ENCODE measurements at places on chromosomes 7 and 10. TPM values are rescaled to one million over a fixed set of nuclear protein-coding genes. Genes with fewer than 3 reads are reported as not detected.

The UNC5B gene
- not detected for total RNA-seq

The EVX1 gene
- total RNA-seq: not detected

DNA sequence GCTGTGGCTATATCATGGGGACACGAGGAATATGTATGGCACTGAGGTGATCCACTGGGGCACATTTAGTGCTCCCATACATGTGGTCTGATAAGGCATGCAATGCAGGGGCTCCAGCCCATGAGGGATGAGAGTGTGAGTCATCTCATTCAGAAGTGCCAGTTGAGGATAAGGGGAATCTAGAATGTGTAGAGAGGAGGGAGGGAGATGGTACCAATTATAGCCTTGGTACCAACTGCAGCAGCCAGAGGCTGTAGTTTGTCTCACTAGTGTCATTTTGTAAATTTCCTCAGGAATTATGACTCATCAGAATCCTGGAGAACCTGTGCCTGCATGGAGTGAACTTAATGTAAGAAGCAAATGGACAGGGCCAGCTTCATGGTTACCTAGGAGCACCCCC lies 46.2 kb downstream of the LAMB4 start:
- DNase-seq: no peak
- no peak overlapping the region for H3K27ac ChIP-seq
- H3K27me3 ChIP-seq: peaks cover 6% of the 10 kb centered on the region

- H3K4me3 ChIP-seq: no peak overlapping the region
- peaks cover 2% of the 10 kb centered on the region for H3K36me3 ChIP-seq
- H3K27me3 ChIP-seq: peaks cover 5% of the 10 kb centered on the region
- H3K4me1 ChIP-seq: no peaks in the 10 kb centered on the region
- H3K27ac ChIP-seq: no peak overlapping the region
- no peak for DNase-seq
Measured at GRCh38 chr7:22932896-22933295, 81.0 kb downstream of the HYCC1 start.

- DNase-seq: no peak
- peaks cover 6% of the 10 kb centered on the region for H3K4me1 ChIP-seq
- H3K36me3 ChIP-seq: no peaks in the 10 kb centered on the region
- H3K4me3 ChIP-seq: no peak overlapping the region
- H3K27me3 ChIP-seq: no peaks in the 10 kb centered on the region
Measured at GRCh38 chr10:68871731-68872342, 29.3 kb upstream of the DDX50 start.

The PTPN20 gene
- total RNA-seq: 2.5 TPM

DNA sequence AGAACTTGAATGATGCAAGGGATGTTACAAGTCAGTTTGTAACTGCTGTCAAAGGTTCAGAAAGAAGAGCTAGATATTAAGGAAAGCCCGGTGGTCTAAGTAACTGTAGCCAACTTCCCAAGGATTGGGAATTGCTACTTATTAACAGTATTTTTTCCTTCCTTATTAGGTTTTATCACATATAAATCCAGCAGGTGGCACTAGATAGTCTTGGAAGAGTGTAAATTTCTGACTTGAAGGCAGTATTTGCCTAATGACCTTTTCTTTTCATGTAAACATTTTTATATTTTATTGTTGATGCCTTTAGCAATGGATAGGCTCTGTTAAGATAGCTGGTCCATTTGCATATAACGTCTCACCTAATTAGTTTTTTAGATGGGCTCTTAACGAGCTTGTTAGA lies 51.2 kb downstream of the ANLN start:
- no peak for DNase-seq
- H3K36me3 ChIP-seq: peaks cover 31% of the 10 kb centered on the region
- no peaks in the 10 kb centered on the region for H3K27me3 ChIP-seq
- H3K4me3 ChIP-seq: no peak overlapping the region
- H3K27ac ChIP-seq: no peak overlapping the region
- peaks cover 4% of the 10 kb centered on the region for H3K4me1 ChIP-seq

- no peaks in the 10 kb centered on the region for H3K27me3 ChIP-seq
- peak overlapping the region; percentile 84 for H3K27ac ChIP-seq
- no peaks in the 10 kb centered on the region for H3K36me3 ChIP-seq
- peak; percentile 21 for DNase-seq
- peak overlapping the region; percentile 63 for H3K4me3 ChIP-seq
Measured at GRCh38 chr7:101740981-101741725, 76.3 kb upstream of the CUX1 start.

- H3K27ac ChIP-seq: no peak overlapping the region
- H3K36me3 ChIP-seq: no peaks in the 10 kb centered on the region
- peaks cover 14% of the 10 kb centered on the region for H3K4me1 ChIP-seq
- H3K4me3 ChIP-seq: no peak overlapping the region
- H3K27me3 ChIP-seq: peaks cover 10% of the 10 kb centered on the region
Measured at GRCh38 chr10:92757711-92758104, 68.0 kb downstream of the HHEX start.

The VAX1 gene
- total RNA-seq: not detected

The MYPN gene
- not detected for total RNA-seq

GRCh38 chr7:132206594-132206993 lies 369.7 kb downstream of the PLXNA4 start:
- no peak overlapping the region for H3K4me3 ChIP-seq
- no peak for DNase-seq
- no peaks in the 10 kb centered on the region for H3K27me3 ChIP-seq
- H3K4me1 ChIP-seq: no peaks in the 10 kb centered on the region
- no peak overlapping the region for H3K27ac ChIP-seq

GRCh38 chr10:69413221-69413865 lies 3.4 kb downstream of the TACR2 start:
- H3K4me1 ChIP-seq: peaks cover 5% of the 10 kb centered on the region
- H3K4me3 ChIP-seq: no peak overlapping the region
- H3K36me3 ChIP-seq: no peaks in the 10 kb centered on the region
- H3K27me3 ChIP-seq: peaks cover 1% of the 10 kb centered on the region
- DNase-seq: no peak
- H3K27ac ChIP-seq: no peak overlapping the region

The AKR1B15 gene
- total RNA-seq: not detected

DNA sequence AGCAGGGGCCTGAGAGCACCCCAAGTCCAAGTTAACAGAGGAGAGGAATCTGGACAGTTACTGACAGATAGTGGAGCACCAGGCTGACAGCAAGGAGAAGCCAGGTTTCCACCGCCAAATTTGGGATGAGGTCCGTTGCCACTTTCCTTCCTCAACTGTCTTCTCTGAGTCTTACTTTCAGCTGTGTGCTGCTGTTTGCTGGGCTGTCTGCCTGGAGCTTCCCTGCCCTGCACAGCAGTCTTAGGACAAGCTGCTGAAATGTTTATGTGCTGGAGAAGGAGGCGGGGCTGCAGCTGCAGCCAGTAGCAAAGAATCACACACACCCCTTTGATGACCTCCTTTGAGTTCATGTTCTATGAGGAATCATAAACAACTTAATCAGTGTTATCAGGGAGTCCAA lies 17.4 kb upstream of the CYP3A7 start:
- no peaks in the 10 kb centered on the region for H3K36me3 ChIP-seq
- H3K4me1 ChIP-seq: peaks cover 4% of the 10 kb centered on the region
- no peak for DNase-seq
- H3K27ac ChIP-seq: no peak overlapping the region
- no peak overlapping the region for H3K4me3 ChIP-seq

The CTAGE8 gene
- total RNA-seq: 2.1 TPM

DNA sequence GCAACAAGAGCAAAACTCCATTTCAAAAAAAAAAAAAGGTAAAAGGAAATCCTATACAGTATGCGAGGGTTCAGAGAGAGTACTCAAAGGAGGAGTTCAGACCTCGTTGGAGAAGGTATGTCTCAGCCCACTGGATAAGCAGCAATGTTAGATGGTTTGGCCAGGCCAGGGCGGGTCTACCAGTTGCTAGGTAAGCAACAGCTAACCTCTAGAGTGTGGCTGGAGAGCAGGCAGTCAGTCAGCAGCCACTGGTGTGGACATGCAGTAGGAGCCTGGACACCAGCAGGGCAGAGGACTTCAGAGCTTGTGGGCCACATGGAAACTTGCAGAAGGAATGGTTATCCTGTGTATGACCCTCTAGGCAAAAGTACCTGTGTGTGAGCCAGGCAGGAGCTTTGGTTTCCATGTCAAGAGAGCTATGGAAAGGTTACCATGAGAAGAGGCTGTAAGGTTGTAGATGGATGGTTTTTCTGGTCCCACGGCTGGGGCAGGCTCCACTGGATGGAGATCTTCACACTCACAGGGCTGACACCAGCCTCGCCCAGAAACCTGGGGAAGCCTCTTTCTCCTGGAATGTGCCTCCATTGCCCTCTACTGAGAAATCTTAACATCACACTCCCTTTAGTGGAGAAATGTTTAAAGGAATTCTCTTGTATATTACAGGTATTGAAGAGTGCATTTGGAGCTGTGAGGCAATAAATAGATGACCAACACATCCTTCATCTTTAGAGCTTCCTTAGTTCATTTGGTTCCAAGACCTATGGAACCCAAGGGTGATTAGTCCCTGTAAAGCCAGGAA lies 63.6 kb downstream of the CCDC186 start:
- no peaks in the 10 kb centered on the region for H3K36me3 ChIP-seq
- DNase-seq: no peak
- H3K4me3 ChIP-seq: no peak overlapping the region
- peaks cover 33% of the 10 kb centered on the region for H3K27me3 ChIP-seq

GRCh38 chr7:6675807-6676405 lies 30.8 kb downstream of the ZNF12 start:
- H3K27me3 ChIP-seq: no peaks in the 10 kb centered on the region
- no peak overlapping the region for H3K27ac ChIP-seq
- H3K4me1 ChIP-seq: no peaks in the 10 kb centered on the region
- DNase-seq: no peak

The UPK3BL1 gene
- 10.6 TPM for total RNA-seq

The EIF3A gene
- 164 TPM for total RNA-seq

GRCh38 chr10:62658516-62658915 lies 146.0 kb upstream of the ADO start:
- H3K4me1 ChIP-seq: peaks cover 28% of the 10 kb centered on the region
- H3K36me3 ChIP-seq: no peaks in the 10 kb centered on the region
- H3K4me3 ChIP-seq: no peak overlapping the region
- no peak overlapping the region for H3K27ac ChIP-seq
- H3K27me3 ChIP-seq: peaks cover 5% of the 10 kb centered on the region
- no peak for DNase-seq

The TEX47 gene
- not detected for total RNA-seq

The ERVW-1 gene
- total RNA-seq: not detected

GRCh38 chr10:133274751-133275683 lies 1.7 kb downstream of the ADAM8 start:
- no peaks in the 10 kb centered on the region for H3K27me3 ChIP-seq
- peaks cover 18% of the 10 kb centered on the region for H3K4me1 ChIP-seq
- peaks cover 42% of the 10 kb centered on the region for H3K36me3 ChIP-seq
- peak overlapping the region; percentile 84 for H3K27ac ChIP-seq
- DNase-seq: peak; percentile 70

GRCh38 chr10:60236869-60237524 lies 152.7 kb downstream of the ANK3 start:
- no peaks in the 10 kb centered on the region for H3K36me3 ChIP-seq
- H3K4me1 ChIP-seq: peaks cover 28% of the 10 kb centered on the region
- H3K27me3 ChIP-seq: no peaks in the 10 kb centered on the region
- DNase-seq: peak; percentile 24

The KDM7A gene
- 12.5 TPM for total RNA-seq

DNA sequence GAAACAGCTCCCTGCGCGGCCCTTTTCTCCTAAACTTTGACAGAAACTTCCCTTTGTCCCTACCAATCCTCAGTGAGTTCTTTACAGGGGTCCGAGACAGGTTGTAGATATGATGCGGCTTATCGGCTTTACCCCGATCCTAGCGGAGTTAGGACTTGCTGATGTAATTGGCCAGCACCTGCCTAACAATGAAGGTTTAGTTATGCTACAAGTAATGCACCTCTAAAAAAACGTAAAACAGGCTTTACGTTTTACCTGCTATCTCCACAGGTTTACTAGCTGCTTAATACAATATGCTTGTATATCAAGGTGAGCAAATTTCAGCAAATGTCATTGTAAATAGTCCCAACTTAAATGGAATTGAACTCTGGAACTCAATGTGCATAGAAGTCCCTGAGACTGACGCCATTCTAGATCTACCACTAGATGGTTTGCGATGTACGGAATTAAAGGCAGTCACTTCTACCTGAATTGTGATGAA lies 697 bp upstream of the SNX13 start:
- peaks cover 38% of the 10 kb centered on the region for H3K4me1 ChIP-seq
- H3K4me3 ChIP-seq: peak overlapping the region; percentile 97
- peaks cover 15% of the 10 kb centered on the region for H3K27me3 ChIP-seq
- H3K27ac ChIP-seq: peak overlapping the region; percentile 65

The IGFBP1 gene
- total RNA-seq: not detected

DNA sequence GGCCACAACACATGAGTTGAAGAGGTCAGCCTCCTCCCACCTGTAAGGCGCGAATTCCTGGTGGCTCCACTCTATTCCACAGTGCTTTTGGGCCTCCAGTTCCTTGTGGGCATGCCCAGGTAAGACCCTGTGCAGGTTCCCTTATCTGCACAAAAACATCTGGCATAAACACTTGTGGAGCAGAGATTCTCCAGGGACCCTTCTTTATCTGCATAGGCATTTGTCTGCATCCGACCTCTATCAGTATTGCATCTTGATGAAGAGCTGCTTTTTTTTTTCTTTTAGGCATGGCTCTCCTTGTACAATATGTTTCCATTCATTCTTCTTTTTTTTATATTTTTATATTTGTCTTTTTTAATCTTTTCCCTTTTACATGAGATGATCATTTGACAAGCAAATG lies 58.4 kb downstream of the ANKMY2 start:
- no peaks in the 10 kb centered on the region for H3K4me1 ChIP-seq
- no peak overlapping the region for H3K4me3 ChIP-seq
- H3K36me3 ChIP-seq: no peaks in the 10 kb centered on the region
- no peak overlapping the region for H3K27ac ChIP-seq
- no peaks in the 10 kb centered on the region for H3K27me3 ChIP-seq
- DNase-seq: no peak

- no peak overlapping the region for H3K4me3 ChIP-seq
- no peaks in the 10 kb centered on the region for H3K36me3 ChIP-seq
- no peaks in the 10 kb centered on the region for H3K27me3 ChIP-seq
Measured at GRCh38 chr10:131842351-131843088, 58.3 kb upstream of the PPP2R2D start.

DNA sequence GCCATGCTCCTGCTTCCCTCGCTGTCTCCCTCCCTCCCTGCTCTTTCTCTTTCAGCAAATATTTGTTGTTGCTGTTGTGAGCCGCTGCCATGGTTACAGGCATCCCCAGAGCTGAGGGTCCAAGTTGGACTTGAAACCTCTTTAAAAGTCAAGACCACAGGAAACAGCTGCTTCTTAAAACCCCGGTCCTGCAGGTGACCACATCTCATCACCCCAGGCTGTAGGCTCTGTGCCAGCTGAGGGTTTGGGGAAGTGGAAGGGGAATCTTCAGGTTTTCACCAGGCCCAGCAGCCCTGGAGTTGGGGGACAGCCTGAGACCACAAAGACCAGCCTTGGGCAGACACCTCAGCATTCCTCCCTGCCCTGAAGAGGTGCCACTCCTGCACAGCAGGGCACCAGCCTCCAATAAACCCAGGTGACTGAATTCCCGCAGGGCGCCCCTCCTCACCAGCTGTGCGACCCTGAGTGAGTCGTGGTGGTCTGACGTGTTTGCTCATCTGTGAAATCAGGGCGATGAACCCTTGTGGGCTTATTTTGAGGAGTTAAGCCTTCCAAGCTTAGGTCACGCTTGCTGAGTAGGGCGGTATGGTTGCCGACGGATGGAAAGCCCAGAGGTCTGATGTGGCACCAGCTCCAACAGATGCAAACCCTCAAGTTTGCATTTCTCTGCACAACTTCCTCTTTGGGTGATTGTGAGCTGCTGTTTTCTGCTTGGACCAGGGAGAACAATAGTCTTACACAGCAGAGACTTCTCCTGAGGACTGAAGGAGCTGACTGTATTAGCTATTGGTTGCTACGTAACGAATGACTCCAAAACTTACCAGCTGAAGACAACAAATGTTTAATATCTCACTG lies 24.8 kb downstream of the NPTX2 start:
- no peak for DNase-seq
- no peaks in the 10 kb centered on the region for H3K4me1 ChIP-seq
- H3K27ac ChIP-seq: no peak overlapping the region
- no peaks in the 10 kb centered on the region for H3K36me3 ChIP-seq
- no peaks in the 10 kb centered on the region for H3K27me3 ChIP-seq
- H3K4me3 ChIP-seq: no peak overlapping the region

Measured in activated T-helper 2 cell treated with anti-CD3 and anti-CD28 coated beads, Interferon-gamma antibody, Interleukin-2, Interleukin-4, amounts not matched to agents 10 μg/mL and 5 μg/mL and 100 μg/mL, durations not matched to agents 14 hours and 24 hours and 36 hours (primary cell).